ENCODE measurements at places on chromosomes 6 and 20.

DNA sequence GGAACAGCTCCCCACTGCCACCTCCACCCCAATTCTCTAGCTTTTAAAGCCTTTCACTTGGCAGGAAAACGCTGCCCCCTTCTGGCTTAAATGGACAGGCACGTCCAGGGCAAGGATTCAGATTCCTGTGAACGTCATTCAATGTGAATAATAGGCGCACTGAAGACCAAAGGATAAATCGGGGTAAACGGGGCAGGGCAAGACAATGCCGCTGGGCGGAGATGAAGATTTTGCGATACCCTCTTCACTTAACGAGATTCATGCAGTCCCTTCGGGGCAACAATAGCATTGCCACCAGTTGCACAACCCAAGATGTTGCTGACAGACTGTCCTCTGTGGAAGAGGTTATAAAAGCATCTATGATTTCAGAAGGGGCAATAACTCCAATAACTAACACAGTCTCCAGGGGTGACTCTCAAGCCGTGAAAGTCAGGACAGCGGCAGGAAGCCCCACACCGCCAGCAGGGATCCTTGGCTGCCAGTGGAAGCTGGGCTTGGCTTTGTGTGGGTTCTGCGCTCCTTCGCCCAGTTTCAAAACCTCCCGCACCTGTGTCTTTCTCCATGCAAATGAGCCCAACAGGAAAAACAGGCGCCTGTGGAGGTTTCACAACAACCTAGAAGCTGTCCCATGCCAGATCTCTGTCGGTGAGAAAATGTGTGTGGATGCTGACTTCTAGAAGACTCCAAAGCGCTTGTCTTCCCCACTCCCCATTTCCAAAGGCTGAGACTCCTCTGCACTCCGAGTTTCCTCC, 291.8 kb downstream of the BMP7 start:
- no peak for DNase-seq

DNA sequence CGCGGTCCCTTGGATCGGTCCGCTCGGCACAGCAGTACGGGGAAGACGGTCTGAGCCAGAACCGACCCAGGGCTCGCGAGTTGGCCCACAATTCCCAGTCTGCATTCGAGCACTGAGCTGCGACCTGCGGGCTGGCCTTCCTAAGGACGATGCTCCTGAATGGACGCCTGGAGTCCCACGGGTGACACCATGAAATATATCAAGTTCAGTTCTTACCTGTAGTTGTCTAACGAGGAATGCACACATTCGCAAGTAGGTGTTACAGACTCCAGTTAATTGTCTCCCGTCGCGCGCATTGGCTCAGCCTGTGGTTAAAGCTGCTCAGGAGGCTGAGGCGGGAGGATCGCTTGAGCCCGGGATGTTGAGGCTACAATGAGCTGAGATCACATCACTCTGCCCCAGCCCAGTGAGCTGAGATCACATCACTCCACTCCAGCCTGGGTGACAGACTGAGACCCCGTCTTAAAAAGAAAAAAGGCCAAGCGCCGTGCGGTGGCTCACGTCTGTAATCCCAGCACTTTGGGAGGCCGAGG, 802 bp downstream of the PEX7 start:
- DNase-seq: no peak

DNA sequence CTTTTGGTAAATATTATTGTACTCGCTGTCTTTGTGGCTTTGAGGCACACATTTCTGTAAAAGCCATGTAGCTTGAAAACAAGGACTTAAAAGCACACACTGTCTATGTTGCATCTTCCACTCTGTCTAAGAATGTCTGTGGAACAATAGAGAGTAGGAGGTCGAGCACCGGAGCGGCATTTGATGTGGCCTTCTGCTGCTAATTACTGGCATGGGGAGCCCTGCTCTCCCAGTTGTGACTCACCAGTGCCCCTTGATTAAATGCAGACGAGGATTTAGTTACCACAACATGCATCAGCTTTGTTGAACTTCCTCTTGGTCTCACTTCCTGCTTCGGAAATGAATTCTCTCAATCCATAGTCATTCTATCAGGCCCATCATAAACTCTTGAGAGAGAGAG, 680.7 kb upstream of the SLC35B3 start:
- no peak for DNase-seq

- DNase-seq: no peak
Observed at GRCh38 chr6:4253604-4254231, 118.3 kb upstream of the ECI2 start.

DNA sequence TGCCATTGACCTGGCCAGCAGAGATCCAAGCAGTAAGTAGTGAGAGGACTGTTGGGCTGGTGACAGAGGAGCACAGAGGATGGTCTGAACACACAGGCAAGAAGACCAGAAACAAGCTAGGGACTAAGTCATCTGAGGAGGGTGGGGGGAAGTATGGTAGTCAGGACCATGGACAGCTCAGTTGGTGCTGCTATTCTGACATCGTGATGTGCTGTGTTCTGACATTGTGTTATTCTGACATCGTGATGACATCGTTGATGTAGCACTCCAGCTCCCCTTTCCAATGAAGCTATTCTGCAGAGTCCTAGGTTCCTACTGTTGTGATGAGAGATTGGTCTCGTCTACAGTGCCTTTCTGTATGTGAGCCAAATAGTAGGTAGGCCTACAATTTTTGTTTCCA, 28.7 kb downstream of the CFAP206 start:
- DNase-seq: no peak

- no peak for DNase-seq
Observed at GRCh38 chr6:94463306-94463705, 1043.9 kb upstream of the EPHA7 start.

DNA sequence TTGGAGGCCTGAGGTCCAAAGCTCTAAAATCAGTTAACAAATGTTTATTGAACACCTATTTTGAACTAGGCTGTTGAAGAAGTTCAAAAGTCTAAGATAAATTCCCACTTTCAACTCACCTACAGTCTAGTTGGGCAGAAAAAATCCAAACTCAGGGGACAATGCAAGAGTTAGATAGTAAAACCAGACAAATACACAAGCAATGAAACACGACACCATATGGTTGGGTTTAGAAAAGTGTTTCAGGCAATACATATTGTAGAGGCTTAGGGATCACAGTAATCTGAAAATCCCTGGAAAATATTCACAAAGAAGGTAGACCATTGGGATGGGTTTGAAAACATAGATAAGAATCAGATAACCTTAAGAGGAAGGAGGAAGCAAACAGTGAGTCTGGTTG, 1.3 kb upstream of the CARMIL1 start:
- no peak for DNase-seq

GRCh38 chr6:34585108-34585507, 29.0 kb upstream of the SPDEF start:
- DNase-seq: no peak

- no peak for DNase-seq
Observed at GRCh38 chr6:143079325-143079640, 18.6 kb downstream of the AIG1 start.

DNA sequence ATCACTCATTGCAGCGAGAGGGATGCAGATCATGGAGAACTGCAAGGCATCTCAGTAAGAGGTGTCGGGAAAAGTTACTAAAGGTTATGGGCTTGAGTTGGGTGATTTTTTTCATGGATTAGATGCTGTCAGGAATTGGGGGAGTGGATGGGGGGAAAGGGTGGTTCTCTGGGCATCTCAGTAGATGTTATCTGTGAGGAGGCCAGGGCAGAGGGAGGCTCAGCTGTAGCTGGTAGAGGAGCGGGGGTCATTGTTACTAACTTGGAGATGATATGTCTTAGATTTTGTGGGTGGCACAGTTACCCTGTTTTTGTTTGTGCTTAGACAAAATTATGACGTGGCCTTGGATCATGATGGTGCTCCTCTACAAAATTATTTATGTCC, 2.6 kb upstream of the PCMTD2 start:
- DNase-seq: no peak

GRCh38 chr20:16491294-16491905, 81.8 kb downstream of the KIF16B start:
- no peak for DNase-seq

- no peak for DNase-seq
Observed at GRCh38 chr6:88629838-88630494, 333.5 kb downstream of the RNGTT start.

DNA sequence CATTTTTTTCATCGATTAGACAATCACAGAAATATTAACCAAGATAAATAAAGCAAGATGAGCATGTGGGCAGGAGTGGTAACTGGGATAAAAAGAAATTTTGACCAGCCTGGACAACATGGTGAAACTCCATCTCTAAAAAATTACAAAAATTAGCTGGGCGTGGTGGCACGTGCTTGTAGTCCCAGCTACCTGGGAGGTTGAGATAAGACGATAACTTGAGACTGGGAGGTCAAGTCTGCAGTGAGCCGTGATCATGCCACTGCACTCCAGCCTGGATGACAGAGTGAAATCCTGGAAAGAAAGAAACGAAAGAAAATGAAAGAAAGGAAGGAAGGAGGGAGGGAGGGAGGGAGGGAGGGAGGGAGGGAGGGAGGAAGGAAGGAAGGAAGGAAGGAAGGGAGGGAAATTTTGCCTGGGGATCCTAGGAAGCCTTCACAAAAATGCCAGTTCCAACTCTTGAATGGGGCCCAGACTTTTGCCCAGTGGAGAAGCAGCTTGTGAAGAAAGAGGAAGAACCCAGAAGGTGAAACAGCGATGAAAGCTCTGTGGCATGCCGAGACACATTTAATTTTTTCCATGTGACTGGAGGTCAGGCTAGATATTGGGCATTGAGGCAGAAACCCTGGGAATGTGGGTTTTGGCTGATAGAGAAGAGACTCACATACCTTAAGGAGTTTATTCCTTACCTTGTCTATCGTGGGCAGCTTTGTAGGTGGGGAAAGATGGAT, 20.3 kb downstream of the CCDC170 start:
- DNase-seq: no peak

- DNase-seq: no peak
Observed at GRCh38 chr20:45946149-45946970, 11.9 kb downstream of the PCIF1 start.

Measured in T-helper 22 cell (primary cell).